ENCODE measurements at places on chromosomes 5 and 9.

- DNase-seq: no peak
Observed at GRCh38 chr5:93100976-93101375, 480.0 kb downstream of the NR2F1-AS1 start.

- no peak for DNase-seq
Observed at GRCh38 chr5:87499478-87500410, 87.0 kb upstream of the CCNH start.

DNA sequence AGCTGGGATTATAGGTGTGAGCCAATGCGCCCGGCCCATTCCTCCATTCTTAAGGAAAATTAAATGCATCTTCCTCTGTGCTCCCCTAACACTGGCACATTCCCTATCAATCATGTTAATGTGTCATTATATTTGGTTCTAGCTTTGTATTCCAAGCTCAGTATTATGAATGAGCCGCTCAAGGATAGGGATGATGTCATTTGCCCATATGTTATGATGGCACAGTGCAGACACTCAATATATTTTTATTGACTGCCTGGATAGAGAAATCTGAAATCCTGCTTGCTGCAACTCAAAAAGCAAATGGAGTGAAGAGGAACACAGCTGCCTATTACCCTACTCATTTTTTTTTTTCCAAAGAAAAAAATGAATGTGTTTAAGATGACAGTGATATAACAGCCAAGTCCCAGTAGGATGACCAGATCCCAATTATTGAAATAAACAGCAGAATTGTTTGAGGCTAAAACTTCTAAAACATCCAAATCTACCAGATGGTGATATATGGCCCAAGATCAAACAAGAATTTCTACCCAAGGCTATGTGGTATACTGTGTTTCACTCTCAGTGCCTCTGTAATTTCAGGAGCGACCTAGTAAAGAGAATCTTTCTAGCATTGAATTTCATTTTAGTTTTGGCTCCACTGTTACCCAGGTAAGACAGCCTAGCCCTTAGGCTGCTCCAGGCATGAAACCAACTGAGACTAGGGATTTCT lies 16.3 kb downstream of the SUSD1 start:
- DNase-seq: no peak

DNA sequence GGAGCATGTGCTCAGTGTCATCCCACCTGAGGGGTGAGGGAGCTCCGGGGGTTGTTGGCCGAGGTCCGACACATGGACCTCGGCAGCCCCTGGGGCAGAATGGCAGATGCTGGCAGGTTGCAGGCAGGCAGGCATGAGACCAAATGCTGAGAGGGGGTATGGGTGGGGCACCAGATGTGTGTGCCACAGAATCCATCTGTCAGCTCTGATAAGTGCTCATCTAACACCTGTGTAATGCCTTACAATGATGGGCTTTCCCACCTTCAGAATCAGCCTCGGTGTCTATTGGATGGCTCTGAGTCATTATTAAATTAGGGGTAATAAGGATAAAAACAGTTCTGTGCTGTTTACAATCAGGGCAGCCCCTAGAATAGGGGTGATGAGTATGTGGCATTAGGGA lies 73.1 kb upstream of the SAP30L start:
- DNase-seq: no peak
